GM06990 (cell line): ENCODE measurements at places on chromosomes 7 and 10.

- no peak for DNase-seq
Measured at GRCh38 chr10:93440591-93441091, 41.5 kb downstream of the MYOF start.

GRCh38 chr7:99392659-99393354, 15.6 kb downstream of the PDAP1 start:
- DNase-seq = peak; percentile 61

DNA sequence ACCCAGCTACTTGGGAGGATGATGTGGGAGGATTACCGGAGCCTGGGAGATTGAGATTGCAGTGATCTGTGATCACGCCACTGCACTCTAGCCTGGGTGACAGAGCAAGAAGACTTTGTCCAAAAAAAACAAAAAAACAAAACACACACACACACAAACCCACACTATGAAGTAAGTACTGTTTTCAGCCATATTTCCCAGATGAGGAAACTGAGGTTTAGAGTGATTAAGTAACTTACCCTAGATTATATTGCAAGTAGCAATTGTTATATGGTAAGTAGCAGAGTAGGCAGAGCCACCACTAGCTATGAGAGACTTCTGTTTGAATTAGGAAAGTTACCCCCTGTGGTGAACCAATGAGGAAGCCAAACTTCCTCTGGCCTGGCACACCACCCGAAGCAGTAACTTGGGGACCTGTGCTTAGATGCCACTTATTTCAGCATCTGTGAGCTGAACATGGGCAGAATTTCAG, 61.9 kb downstream of the MCU start:
- no peak for DNase-seq

DNA sequence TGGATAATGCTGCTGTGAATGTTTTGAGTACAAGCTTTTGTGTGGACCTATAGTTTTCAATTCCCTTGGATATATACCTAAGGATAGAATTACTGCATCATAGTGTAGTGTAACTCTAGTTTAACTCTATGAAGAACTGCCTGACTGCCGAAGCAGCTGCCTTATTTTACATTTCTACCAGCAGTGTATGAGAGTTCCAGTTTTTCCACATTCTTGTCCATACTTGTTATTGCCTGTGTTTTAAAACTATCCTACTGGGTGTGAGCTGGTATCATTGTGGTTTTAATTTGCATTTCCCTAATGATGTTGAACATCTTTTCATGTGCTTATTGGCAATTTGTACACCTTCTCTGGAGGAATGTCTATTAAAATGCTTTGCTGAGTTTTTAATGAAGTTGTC, 15.7 kb downstream of the SEPTIN7 start:
- DNase-seq = no peak
